ENCODE measurements at places on chromosomes 2 and 18.

DNA sequence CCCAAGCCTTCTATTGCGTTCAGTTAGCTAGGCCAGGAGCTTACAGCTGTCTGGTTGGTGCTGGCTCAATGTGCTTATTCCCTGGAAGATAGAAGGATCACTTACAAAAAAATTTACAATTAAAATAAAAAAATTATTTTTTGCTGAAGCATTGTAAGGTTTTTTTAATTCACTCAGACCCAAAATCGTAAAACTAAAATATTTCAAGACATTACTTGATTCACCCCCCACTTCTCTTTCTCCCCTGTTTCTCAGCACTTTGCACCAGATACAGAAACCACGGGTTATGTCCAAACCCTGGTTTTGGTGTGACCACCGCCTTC, 911 bp upstream of the PTPRM start:
- no peak for DNase-seq

DNA sequence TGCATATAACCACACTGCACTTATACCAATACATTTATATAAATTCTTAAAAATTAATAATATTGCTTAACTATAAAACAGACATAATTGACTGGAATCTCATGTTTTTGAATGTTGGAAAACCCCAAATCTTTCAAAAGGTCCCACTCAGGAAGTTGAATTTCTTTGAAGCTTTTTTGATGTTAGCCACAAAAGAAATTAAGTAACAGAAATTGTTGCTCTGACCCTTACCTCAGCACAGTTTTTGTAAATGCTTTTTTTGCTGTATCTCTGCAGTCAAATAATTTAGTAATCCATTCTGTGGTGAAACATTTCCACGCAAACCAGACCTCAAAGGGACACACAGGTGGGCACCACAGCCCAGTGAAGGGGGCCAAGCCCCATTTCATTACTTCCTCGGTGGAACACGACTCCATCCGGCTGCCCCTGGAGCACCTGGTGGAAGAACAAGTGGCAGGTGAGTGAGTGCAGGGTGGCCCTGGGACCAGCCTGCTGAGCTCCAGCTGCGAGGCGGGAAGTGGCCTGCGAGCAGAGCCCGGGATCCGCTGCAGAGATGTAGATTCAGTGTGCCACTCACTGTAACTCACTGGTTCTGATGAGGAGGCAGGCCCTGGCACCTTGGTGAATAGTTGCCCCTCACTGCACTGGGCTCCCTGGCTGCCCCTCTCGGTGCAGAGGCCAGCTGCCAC, 8.4 kb downstream of the SCLY start:
- DNase-seq, result no peak

DNA sequence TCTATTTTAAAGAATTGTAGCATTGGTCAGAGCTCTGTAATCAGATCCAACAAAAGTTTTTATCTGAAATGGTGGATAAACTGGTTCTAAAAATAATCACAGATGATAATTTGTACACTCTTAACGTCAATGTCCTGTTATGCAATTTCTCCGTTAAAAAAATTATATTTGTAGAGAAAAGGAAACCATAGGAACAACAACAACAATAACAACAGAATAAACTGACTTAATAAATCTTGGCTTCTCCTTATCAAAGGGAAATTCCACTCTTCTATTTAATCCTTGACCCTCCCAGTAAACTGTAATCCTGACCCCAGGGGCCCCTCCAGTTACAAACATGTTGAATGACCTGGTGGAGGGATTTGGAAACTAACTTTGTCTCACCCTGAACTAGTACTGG, 78.6 kb upstream of the ZFP36L2 start:
- DNase-seq, result no peak

- DNase-seq, result no peak
These were observed 694.5 kb downstream of the RNF144A start for GRCh38 chr2:7611750-7612149.

- DNase-seq, result no peak
These were observed 48.2 kb upstream of the TFCP2L1 start for GRCh38 chr2:121333231-121333630.

DNA sequence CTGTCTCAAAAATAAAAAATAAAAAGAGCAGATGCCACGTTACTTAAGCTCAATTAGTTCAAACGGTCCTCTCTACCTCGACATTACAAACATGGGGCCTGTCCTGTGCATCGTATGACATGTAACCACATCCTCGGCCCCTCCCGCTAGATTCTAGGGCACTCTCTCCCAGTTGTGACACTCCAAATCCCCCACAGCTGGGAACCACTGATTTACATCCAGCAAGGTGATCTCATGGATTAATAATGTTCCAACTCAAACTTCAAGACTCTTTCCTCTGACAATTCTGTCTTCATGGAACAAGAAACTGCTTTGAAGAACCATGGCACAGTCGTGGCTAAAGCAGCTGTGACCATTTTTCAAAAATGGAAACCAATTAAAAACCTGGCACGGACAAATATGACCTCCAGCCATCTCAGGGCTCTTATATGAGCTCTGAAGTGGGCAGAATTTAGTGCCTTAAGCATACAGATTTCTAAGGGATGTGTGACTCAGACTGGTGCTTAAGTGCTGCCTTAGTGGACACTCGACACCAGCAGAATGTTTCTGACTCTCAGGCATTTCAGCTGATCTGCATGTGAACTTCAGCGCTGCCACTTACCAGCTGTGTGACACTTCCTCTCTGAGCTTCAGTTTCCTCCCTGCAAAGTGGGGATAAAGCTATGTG, 31.7 kb upstream of the ASAP2 start:
- DNase-seq, result no peak

DNA sequence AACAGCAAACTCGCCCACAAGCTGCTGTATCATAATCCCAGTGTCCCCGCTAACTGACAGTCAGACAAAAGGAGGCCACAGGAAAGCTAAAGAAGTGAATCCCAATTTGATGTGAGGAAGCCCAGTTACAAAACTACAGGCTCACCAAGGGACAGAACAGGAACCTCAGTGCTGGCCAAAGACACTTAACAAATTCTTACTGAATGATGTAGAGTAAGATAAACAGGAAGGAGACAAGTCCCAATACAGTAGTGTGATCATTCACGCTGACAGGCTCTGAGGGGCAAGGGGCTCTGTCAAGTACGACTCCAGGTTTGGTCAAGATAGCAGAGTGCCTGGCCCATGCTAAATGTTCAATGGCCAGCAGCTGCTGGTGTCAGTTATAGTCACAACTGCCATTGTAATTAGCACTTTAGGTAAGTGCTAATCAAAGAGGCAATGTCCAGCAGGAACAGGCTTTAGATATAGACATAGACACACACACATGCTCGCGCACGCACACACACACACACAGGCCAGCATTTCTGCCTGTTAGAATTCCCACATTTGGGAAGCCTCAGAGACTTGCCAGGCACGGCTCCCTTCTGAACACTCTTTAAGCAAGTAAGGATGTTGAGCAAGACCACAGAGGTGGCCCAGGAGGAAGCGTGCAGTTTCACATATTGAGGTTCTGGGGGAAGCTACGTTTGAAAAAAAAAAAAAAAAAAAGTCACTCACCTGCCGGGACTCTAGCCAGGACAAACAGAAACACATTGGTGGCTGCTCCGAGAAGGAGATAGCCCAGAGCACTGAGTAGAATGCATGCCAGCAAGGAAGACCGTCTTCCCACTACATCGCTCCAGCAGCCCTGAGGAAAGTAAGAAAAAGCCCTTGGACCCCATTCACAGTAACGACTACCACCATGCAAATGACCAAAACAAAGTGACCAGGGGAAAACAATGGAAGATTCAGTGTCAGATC, 35.4 kb upstream of the TMEM182 start:
- no peak for DNase-seq

DNA sequence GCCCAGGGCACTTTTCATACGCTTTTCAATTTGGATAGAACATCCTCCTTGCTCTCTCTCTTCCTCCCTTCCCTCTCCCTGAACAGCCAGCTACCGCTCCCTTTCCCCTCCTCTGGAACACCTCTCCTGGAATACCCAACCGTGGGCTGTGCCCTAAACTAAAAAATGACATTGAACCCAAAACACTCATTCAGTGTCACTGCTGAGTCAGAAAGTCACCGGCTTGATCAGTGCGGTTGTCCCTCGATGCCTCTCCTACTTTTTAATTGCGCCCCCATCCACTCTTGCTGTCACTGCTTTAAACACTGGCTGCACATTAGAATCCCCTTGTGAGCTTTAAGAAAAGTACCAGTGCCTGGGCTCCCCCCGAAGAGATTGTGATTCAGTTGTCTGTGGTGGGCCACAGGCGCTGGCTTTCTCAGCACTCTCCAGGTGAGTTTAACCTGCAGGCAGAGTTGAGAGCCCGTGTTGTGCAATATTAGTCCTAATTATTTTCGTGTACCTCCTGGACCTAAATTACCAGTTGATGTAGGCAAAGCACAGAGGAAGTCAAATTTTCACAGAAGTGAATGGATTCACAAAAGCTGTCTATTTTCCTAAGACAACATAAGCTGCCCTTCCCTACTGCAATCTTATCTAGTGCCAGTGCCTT, 302.0 kb downstream of the PRKCE start:
- no peak for DNase-seq

- DNase-seq, result no peak
These were observed 97.2 kb downstream of the SEPTIN10 start for GRCh38 chr2:109516445-109517117.

- DNase-seq, result no peak
These were observed 34.6 kb downstream of the RTP5 start for GRCh38 chr2:241904011-241904718.

GRCh38 chr18:30792051-30792450, 250.5 kb downstream of the DSC3 start:
- no peak for DNase-seq

DNA sequence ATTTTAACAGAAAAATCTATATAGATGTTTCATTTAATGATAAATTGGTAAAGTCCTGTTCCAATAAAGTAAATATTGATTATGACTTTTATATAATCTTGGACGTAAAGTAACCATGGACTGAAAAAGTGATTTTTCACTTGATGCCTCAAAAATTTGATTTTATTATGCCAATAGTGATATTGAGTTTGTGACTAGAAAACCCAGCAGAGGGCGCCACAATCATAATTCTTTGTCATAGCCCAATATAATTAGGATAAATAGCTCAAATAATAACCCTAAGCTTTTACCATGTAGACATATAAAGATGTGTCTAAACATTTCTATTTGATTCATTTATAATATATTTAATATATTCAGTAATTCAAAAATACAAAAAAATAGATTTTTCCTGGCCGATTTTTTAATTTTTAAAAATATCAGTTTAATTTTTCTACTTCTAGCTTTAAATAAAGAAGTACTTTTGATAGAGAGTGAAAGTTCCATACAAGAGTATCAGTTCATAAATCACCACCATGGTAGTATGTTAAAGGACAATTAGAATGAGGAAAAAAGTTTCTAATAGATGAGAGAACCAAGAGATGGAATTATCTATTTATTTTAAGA, 30.7 kb downstream of the CAMKMT start:
- DNase-seq, result peak; percentile 64

DNA sequence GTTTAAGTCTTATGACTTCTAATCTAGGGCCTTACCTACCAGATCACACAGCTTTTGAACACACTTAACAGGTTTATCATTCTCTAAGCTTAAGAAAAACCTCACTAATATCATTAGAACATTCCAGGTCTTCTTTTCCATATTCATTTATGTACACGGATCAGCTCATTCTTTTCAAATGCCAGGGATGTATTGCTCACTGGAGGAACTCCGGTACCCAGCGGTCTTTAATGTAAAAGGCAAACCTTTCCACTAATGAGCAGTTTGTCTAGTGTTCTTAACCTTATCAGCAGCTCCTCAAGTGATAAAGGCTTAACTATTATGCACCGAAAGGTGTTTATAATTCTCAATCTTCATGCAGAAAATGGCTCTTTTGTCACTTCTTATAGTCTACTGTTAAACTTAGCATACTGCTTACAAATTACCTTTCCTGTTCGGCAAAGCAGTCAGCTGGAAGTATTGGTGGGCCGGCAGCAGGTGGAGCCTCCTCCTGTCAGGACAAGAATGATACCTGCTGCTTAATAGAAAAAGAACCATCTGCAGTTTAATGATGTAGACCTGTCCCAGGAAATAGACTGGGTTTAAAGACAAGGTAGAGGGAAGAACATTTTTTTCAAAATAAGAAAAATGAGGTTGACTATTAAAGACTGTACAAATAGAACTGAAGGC, 142.7 kb downstream of the FIGN start:
- DNase-seq, result no peak

- DNase-seq, result no peak
These were observed 8.2 kb downstream of the SERPINB7 start for GRCh38 chr18:63783394-63783793.

GRCh38 chr2:52431352-52431760, 1336.2 kb upstream of the CHAC2 start:
- DNase-seq, result no peak

- no peak for DNase-seq
These were observed 3.3 kb upstream of the ATP8B1 start for GRCh38 chr18:57806201-57806977.

DNA sequence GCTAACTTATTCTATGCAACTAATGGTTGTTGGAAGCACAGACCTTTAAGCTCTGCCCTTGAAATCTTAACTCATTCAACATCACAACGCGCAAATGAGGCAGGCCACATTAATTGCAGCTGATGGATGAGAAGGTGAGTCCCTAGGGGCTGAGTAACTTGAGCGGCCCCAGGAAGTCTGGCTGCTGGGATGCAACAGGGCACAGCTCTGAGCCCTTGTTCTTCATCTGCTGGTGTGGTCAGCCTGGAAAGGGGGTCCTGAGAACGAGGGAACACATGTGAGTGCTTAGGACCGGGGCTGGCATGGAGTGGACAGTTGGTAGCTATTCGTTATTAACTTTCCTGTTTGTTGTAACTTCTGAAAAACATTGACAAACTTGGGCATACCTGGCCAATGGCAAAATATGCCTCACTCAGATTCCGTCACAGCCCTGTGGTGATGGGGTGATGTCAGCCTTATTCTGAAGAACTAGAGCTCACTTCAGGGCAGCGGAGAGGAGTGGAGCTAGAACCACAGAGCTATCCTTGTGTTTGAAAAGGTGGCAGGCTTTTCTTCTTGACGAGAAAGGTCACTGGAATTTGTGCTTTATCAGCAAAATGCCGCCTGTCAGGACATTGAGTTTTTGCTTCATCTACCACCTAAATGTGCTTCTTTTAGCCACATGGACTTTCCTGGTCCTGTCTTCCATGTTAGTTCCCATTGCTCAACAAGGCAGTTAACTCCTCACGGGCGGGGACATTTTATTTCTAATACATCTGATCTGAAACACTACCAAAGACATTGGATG, 145.9 kb upstream of the FHL2 start:
- DNase-seq, result no peak

DNA sequence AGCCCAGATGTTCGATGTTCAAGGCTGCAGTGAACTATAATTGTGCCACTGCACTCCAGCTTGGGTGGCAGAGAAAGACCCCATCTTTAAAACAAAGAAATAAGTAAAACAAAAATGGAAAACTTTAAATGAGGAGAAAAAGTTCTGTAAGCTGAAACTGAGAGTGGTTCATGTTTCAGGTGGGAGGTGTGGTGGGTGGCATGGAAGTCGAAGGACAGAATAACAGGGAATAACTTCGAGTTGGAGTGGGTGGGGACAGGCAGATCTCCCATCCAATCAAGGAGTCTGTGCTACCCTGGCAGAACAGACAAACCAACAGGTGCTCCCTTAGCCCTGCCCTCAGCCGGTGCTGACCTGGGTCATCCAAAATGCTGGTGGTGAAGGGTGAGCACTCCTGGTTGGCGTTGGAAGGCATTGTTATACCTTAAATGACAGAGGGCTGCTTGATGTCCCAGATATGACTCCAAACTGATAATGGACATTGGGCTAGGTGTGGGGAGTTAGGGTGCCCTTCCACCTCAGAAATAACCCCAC, 328.4 kb downstream of the DYSF start:
- no peak for DNase-seq
